ENCODE measurements at places on chromosomes 6 and 20. TPM values are rescaled to one million over a fixed set of nuclear protein-coding genes. Genes with fewer than 3 reads are reported as not detected.
A peak's percentile ranks its signal among the peaks of the same experiment; 100 is the strongest.

CCN5 gene
- total RNA-seq: 0.84 TPM

C20orf204 gene
- total RNA-seq: 3.3 TPM

COL19A1 gene
- total RNA-seq: 0.56 TPM

DNA sequence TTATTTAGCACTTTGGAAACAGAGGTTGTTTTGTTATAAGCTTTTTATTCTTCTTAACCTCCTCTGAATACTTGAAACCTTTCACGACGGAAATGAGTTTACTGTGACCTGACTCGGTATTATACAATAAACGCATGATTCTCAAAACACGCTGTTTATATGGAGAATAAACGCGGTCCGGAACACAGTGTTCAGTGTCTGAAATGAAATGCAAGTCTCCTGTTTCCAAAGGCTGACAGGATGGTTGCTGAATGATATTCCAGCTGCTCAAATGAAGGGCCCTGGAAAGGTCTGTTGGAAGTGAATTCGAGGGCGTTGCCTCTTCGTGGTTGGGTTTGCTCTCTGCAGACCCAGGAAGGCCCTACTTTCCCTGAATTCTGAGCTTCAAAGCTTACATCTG is 83.4 kb downstream of the RSPH3 start:
- no peak for DNase-seq

- no peak for DNase-seq
Observed at GRCh38 chr20:6169251-6169650, 46.4 kb upstream of the FERMT1 start.

- no peak for DNase-seq
Observed at GRCh38 chr6:105318660-105319059, 84.2 kb downstream of the PREP start.

DNA sequence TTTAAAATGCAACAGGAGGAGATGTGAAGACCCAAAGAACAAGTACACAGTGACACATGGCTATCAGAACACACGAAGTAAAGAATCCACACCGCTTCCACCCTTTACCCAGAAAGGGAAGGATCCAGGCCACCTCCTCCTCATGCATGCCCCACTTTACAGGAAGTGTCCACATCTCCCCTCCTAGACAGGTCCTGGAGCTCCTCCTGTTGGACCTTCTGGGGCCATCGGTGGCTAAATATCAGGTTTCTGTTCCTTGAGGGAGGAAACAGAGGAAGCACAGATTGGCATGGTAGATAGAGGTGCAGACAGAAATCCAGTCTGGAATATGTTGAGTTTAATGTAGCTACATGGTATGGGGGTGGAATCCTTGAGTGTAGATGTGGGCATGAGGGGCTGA is 10.9 kb downstream of the NINL start:
- DNase-seq: no peak

DNA sequence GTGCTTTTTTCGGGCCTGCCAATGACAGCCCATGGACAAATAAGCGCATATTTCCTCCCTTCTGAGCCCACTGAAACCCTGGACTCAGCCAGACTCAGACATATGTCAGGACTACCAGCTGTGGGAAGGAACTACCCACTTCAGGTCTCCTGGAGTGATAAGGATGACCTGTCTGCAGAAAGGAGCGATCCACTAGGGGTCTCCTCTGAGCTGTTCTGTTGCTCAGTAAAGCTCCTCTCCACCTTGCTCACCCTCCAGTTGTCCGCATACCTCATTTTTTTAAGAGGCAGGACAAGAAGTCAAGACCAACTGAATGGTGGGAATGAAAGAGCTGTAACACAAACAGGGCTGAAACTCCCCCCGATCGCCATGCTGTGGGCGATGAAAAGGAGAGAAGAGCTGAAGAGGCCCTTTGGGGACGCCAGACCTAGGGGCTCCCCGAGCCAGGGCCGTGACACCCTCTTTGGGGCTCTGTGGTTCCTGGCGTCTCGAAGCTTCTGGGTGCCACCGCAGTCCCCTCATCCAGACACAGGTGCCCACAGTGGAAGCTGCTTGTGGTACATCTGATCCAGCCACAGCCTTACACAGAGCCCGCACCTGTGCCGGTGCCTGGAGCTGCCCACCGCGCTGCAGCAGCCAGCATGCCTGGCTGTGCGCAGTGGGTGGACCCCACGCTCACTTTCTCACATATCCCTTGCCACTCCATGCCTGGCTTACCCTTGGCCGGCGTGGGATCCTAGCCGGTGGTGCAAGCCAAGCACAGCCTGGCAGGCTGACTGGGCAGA is 68.8 kb downstream of the EYS start:
- peak; percentile 28 for DNase-seq

DNA sequence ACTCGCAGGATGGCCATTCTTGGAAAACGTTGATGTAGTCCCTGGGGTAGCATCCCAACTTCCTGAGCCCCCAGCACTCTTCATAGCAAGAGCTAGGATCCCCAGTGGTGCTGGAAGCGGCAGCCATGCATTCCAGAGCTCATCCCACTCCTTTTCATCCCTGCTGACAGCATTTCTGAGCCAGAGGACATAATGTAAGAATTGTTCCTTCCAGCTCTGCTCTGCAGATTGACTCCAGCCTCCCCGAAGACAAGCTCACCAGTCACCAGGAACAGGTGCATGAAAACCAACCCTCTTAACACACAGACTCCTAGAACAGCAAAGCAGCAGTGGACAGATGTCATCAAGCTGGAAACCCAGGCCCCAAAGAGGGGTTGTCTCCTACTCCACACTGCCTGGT is 3.8 kb downstream of the SLC13A3 start:
- no peak for DNase-seq

GRCh38 chr6:192313-192664 is 100.0 kb upstream of the DUSP22 start:
- no peak for DNase-seq

DNA sequence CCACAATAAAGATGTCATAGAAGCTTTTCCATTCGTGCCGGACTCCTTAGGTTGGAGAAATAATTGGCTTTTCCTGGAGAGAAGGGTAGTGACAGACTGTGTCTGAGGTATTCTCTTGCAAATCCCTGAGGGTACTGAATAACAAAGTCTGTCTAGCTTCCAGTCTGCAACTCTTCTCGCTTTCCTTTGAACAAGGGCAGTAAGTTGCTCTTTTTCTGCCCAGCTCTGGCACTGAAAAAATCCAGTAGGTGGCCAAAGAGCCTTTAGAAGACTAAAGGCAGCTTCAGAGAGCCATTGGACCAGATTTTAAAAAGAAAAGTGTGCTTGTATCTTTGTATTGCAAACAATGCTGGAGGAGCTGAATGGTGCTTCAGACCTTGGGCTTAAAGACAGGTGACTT is 20.7 kb upstream of the RREB1 start:
- DNase-seq: no peak

DNA sequence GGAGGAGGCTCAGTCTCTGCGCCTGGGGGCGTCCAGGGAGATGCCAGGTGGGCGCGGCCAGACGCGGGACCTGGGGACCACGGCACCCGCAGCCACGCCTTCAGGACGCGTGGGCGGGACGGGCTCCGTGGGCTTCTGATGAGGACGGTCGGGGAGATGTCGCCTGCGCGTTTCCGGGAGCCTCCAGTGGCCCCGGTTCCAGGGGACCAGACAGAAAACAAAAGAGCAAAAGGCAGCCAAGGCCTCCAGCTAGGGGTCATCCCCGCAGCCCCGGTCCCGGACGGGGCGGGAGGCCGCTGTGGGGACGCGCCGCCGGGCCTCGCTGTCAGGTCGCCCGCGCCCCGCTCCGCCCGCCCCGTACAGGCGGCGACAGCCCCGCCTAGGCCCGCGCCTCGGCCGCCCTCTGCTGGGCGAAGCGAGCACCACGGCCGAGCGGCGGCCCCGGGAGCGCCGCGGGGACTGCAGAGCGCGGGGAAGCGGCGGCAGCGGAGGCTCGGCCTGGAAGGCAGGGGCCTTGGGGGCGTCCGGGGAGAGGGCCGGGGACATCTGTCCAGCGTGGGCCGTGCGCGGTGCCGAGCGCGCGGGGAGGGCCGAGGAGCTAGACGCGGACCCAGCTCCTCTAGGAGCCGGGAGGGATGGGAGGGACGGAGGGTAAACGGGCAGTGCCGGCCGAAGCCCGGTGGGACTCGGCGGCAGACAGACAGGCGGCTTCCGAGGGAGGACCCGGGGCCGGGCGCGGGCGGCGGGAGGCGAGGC is 48.7 kb downstream of the TMEM242 start:
- DNase-seq: peak; percentile 64

DNA sequence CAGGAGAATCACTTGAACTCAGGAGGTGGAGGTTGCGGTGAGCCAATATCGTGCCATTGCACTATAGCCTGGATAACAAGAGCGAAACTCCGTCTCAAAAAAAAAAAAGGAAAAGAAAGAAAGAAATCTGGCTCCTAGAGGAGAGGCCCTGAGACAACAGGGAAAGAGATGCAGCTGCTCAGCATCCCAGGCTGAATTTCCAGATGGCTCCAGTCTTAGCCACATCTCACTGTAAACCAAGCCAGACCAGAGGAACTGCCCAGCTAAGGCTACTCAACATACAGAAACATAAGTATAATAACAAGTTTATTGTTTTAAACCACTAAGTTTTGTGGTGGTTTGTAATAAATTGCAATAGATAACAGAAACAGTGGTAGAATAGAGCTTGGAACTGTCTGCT is 38.5 kb upstream of the TASP1 start:
- DNase-seq: no peak

GRCh38 chr6:39402239-39402751 is 79.8 kb upstream of the KCNK16 start:
- DNase-seq: no peak

DNA sequence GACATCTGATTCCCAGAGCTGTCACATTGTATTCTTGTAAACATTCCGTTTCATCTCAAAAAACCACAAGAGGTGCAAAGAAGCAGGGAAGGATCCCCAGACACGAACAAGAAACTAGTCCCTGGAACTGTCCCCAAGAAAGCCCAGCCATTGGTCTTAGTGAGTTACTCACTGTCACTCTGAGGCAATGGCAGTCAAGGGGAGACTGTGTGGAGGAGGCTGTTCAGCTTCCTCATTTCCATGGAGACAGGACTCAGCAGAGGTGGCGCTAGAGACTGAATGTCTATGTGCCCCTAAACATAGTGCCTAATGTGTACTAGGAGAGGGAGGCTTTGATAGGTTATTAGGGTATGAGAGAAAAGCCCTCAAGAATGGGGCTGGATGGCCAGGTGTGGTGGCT is 11.1 kb downstream of the ULBP1 start:
- DNase-seq: no peak

DNA sequence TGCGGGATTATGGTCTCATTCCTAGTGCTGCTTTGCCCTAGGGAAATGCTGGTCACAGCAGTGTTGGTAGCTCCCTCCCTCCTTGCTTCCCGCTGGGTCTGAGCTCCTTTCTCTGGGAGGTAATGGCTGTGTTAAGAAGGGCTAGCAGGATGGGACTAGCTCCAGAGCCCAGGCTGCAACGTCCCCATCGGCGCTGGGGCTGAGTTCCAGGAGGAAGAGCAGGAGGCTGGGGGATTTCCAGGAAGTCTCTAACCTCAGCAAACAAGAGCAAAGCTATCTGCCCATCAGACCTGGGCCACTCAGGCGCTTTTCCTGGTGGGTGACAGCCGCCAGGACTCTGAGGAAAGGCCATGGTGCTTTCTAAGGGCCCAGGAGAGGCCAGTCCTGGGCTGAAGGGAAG is 174.2 kb downstream of the DLL1 start:
- DNase-seq: no peak

DNA sequence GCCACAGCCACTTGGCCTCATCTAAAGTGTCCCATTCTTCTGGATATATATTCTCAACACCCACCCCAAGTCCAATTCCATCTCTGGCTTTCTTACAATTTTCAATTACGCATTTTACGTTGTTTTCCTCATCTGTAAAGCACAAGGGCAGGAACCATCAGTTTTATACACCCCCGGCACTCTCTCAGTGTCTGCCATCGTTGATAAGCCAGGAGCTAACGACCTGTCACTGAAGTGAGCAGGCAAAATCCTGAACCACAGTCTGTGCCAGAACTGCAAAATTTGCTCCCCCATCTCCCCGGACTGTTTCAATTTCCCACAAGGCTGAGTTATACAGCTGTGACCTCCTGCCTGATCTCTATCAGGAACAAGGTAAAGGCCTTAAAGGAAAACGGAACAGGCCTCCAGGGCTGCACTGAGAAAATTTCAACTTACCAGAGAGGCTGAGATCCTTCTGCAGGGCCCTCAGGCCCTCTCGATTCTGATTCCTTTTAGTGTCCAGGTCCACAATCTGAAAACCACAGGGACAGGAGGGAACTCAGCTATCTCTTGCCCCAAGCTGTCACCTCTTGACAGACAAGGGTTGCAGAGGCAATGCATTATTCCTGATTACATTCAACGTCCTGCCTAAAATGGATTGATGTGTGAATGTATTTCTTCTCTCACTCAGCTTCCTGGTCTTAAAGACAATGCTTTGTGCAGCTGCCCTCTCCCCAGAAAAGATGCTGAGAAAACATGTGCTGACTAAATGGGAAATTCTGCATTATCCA is 1.8 kb downstream of the PDRG1 start:
- DNase-seq: no peak

GRCh38 chr6:118844915-118845314 is 49.0 kb upstream of the ASF1A start:
- DNase-seq: no peak

DNA sequence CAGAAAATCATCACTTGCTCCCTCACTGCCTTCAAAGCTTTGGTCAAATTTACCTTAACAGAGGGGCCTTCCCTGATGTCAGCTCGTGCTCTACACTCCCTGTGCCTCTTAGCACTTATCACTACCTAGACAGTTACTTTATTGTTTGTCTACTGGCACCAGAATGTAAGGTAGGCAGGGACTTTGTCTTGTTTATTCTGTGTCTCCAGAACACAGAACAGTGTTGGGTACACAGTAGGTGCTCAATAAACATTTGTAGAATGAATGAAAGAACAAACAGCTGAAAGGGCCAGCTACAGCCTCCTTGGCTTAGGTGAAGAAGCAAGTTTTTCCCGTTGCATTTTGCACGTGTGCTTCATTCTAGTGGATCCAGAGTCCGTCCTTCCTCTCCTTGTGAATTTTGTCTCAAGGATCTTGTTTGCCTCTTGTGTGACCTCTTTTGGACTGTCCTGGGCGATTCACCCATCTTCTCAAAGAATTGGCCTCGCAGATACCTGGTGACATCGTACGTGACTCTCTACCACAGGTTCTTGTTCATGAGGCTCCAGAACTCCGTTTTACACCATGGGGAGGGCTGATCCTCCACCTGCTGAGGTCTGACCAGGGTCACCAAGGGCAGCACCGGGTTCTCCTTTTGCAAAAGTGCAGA is 84.2 kb upstream of the ARMC2 start:
- DNase-seq: no peak
